NCI-H460 (cell line): ENCODE measurements at places on chromosomes 12 and 14.

DNA sequence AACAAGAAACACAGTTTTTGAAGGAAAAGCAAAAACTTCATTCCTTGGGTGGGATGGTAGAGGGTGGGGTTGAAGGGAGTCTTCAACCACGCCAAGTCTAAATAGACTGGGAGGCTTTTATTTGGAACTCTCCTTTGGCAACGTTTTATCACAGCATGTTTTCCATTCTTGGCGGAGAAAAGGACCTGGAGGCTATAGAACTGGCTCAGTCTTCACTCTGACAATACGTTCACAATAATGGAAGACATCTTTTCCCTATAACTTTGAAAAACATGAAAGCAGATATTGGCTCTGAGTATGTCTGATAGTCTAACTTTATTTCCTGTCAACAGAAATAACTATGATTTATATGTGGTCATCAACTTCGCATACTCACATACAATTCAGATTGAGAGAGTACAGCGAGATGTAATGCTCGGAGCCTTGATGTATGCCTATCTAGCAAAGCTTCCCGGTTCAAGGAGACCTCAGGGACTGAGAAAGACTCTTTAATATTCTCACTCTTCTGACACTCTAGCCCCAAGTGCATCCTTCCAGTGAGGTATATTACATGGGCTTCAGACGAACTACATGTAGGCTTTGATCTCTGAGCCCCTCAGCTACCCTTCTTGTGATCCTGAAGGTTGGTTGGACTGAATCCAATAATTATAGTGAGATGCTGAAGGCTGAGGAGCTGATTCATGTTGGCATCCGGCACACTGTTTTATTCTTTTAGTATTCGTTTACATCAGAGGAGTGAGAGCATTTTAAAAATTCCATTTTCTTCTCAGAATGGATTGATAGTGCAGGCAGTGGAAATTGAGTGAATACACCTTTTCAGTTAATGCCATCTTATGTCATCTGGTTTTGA is 14.0 kb downstream of the TMEM30B start:
- no peak for DNase-seq

DNA sequence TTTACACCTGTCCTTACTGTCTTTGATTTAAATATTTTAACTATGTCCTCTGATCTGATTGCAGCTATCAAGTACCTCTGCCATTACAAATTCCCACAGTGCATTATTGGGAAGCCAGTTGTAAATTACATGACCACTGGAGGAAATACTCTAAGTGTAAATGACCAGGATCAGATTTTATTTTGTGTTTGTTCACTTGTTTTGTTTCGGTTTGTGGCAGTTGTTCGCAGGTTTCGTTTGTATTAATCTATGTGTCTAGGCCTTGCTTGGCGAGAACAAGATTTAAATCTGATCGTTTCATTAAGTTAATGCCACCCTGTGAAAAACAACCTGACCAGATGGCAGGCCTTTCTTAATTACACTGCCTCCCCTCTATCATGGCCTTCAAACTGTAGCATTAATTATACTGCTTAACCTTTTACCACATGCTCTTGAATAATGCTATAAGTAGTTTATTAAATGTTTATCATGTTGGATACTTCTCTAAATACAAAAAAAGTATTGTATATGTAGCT is 990.1 kb downstream of the TMTC2 start:
- DNase-seq, result no peak

GRCh38 chr12:80702889-80703805 is 4.3 kb upstream of the MYF6 start:
- DNase-seq, result peak; percentile 38

- no peak for DNase-seq
Observed at GRCh38 chr12:83005534-83006197, 319.0 kb downstream of the TMTC2 start.

DNA sequence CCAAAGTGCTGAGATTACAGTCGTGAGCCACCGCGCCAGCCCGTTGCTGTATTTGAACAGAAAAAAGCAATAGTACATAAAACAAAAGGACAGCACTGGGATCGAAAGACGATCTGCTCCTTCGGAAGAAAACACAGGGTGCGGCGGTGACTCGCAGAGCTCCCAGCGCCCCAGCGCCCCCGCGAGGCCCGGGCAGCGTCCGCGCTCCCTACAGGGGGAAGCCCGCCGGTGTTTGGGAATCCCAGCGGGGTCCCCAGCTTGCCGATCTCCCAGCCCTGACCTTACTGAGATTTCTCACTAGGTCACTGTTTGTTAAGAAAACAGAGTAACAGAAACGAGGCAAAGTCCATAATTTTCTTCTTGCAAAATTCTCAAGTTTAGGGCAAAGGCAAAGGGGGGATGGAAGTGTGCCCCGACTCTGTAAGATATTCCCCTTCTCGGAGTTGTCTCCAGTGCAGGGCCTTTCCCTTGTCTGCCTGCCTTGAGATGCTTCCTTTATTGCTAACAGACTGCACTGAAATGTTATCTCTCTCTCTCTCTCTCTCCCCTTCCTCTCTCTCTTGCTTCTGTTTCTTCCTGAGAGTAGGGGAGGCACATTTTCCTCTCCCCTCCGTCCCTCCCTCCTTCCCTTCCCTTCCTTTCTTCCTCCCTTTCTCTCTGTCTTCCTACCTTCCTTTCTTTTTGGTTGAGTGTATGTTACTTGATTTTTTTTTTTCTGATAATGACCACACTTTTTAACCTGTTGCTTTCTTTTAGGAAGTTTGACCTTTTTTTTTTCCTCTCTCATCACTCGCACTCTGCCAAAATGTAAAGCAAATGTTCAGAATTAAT is 91.9 kb downstream of the TMEM30B start:
- DNase-seq, result peak; percentile 56

GRCh38 chr12:124740691-124741137 is 123.0 kb downstream of the SCARB1 start:
- no peak for DNase-seq

GRCh38 chr12:23576372-23576771 is 373.1 kb downstream of the SOX5 start:
- DNase-seq, result no peak

GRCh38 chr12:95951515-95951914 is 8.4 kb downstream of the AMDHD1 start:
- DNase-seq, result no peak

DNA sequence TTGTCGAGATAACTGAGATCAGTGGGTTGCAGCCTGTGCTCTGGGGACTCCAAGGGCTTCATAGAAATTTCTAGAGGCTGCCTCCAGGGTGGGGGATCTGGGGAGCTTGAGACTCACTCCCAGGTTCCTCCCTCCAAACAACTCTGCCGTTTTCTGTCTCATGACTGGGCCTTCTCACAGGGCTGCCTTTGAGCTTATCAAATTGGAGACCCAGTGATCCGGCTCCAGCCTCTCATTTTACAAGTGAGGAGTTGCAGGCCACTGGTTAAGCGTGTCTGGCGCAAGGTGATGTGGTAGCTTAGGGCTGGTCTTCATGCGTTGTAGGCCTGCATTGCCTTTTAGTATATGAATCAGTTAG is 85.8 kb downstream of the SLC25A47 start:
- peak; percentile 81 for DNase-seq

GRCh38 chr14:47392326-47392725 is 283.1 kb downstream of the MDGA2 start:
- no peak for DNase-seq

- DNase-seq, result no peak
Observed at GRCh38 chr12:71710276-71711125, 24.6 kb downstream of the TMEM19 start.

GRCh38 chr14:102822311-102822863 is 45.1 kb downstream of the TRAF3 start:
- DNase-seq, result no peak

DNA sequence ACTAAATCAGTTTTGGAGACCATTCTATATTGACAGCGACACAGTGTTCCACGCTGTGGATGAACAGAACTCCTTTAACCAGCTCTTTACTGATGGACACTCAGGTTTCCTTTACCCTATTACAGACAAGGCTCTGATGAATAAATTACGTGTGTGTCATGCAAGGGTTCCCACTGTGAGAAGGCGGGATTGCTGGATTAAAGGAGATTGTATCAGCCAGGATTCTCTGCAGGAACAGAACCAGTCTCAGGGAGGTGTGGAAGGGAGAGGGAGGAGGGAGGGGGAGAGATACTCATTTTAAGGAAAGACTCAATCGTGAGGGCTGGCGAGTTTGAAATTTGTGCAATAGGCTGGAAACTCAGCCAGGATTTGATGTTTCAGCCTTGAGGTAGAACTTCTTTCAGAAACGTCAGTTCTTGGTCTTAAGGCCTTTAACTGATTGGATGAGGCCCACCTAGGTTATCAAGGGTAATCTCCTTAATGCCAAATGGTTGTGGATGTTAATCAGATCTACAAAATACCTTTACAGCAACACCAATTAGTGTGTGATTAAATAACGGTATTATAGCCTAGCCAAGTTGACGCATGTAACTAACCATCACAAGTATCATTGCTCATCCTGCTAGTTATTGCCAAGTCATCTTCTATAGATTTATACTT is 104.0 kb downstream of the GCH1 start:
- DNase-seq, result no peak

DNA sequence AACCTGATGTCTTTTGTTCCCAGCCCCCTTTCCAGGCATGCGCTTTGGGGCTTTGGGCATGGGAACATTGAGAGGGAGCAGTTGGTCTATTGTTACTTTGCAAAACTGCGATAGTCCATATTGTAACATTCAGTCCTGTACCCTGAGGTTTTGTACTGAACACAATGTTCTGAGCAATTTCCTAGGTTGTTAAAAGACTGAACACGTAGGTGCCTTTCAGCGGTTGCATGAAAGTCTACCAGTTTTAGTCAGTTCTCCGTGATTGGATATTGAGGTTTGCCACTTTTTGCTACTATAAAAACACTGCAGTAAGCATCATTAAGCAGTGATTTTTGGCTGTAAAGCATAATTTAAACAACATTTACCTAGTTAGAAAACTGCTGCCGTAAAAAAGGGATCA is 20.1 kb downstream of the NGB start:
- DNase-seq, result no peak

- DNase-seq, result no peak
Observed at GRCh38 chr14:29687071-29687765, 240.4 kb downstream of the PRKD1 start.

DNA sequence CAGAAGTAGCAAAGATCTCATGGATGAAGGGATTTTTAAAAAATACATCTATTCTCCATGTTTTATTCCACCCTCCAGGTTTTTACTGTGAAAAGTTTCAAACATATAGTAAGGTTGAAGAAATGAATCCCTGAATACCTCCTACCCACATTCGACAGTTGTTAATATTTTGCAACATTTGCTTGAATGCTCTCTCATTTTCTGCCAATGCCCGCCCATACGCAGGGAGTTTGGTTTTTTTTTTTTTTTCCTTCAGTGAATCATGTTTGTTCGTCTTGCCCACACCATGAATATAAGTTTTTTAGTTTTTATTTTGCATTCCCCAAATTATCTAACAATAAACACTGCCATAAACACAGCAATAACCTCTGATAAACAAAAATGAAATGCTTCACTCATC is 82.9 kb downstream of the MAP1LC3B2 start:
- no peak for DNase-seq

DNA sequence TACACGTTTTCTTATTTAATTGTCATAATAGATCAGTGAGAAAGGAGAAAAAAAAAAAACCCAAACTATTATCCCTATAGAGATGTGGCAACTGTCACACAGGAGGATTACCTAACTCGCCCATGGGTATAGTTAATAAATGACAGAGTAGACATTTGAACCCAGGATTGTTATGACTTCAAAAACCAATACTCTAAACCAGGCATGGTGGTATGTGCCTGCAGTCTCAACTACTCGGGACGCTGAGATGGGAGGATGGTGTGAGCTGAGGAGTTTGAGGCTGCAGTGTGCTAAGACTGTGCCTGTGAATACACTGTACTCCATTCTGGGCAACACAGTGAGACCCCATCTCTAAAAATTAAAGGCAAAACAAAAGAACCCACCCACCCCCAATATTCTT is 114.5 kb downstream of the DENND5B start:
- DNase-seq, result no peak

GRCh38 chr14:73700325-73700724 is 13.9 kb downstream of the PNMA1 start:
- no peak for DNase-seq

DNA sequence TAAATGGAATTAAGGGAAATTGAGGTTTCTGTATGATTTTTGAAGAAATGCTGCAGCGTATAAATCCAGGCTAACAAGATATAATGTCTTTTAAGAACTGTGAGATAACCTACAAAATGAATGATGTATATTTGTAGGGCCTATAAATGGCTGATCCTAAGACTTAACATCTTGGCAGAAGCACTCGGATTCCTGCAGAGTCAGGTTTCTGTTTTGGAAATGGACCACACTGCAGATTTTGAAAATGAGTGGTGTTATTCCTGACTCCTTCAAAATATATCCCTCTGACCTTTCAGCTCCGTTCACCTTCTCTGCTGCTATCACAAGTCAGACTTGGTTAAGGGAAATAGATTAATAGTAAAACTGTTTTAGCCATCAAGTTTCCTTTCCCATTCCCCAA is 5.0 kb downstream of the TIGAR start:
- DNase-seq, result no peak

- DNase-seq, result no peak
Observed at GRCh38 chr12:131830914-131831571, 2.9 kb downstream of the MMP17 start.

DNA sequence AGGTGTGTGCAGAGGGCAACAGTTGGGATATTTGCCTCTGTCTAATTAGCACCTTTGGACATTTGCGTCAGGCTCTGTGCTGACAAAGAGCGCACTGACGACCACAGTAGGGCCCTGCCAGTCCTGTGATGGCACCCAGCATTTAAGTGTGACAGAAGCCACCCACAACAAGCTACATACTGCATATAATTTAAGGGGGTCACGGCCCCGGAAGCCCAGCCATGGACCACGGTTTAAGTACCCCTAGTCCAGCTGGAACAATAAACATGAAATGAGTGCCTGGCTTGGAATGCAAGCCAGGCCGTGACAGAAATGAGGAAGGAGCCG is 16.8 kb upstream of the DYNC1H1 start:
- no peak for DNase-seq

- DNase-seq, result no peak
Observed at GRCh38 chr12:47400266-47400665, 305.6 kb downstream of the RPAP3 start.

GRCh38 chr14:89357655-89358297 is 59.3 kb downstream of the FOXN3 start:
- DNase-seq, result no peak

GRCh38 chr12:109753959-109754358 is 40.3 kb downstream of the FAM222A start:
- no peak for DNase-seq

DNA sequence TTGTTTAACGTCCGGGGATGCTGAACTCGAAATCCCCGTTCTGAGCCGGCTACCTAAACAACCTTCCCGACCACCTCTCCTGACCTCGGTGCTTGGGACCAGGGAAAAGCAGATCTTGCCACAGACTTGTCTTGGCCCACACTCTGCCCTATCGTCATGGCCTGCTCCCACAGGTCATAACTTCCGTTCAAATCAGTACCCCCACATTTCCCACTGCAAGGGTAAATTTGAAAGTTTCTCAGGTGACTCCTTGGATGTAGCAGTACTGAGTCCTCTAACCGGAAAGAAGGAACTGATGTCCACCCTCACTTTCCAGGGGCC is 612 bp upstream of the RBM23 start:
- DNase-seq, result no peak

GRCh38 chr12:91331371-91331770 is 148.8 kb upstream of the DCN start:
- DNase-seq, result no peak
